ENCODE measurements at places on chromosomes 11 and 22.
A peak's percentile ranks its signal among the peaks of the same experiment; 100 is the strongest.

DNA sequence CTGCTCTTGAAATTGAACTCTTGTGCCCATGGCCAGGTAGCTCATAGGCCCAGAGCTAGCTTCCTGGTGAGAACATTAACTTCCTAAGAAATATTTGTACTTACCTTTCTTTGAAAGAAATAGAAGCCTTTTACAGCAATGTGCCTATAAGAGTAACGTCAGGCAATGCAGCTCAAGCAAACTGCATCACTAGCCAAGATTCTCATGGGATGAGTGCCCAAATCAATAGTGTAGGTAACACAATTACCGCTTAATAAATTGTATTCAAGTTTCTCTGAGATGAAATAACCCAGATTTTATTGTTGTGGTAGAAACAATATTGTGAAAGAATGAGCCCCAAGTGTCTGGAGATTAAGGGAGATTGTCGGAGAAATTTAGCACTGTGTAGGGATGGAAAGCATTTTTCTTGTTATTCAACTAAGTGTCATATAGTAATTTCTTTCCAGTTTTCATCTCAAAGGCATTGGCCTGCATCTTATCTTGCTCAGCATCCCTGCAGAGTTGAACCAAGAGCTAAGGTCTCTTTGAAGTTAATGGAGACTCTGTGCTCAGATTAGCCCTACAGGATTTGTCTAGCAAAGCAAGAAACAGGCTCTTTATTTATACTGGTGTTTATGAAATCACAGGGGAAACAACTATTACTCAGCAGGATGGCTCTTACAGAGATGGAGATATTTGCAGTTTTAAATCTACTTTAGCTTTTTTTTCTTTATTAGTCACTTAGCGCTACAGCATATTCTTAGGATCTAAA, 321.0 kb upstream of the PDGFD start:
- peak; percentile 7 for DNase-seq

GRCh38 chr22:20178915-20179227, 28.0 kb upstream of the CCDC188 start:
- DNase-seq, result no peak

GRCh38 chr11:101582989-101583250, 887 bp downstream of the TRPC6 start:
- DNase-seq, result no peak

- no peak for DNase-seq
Measured at GRCh38 chr11:32566517-32566916, 17.1 kb upstream of the EIF3M start.

DNA sequence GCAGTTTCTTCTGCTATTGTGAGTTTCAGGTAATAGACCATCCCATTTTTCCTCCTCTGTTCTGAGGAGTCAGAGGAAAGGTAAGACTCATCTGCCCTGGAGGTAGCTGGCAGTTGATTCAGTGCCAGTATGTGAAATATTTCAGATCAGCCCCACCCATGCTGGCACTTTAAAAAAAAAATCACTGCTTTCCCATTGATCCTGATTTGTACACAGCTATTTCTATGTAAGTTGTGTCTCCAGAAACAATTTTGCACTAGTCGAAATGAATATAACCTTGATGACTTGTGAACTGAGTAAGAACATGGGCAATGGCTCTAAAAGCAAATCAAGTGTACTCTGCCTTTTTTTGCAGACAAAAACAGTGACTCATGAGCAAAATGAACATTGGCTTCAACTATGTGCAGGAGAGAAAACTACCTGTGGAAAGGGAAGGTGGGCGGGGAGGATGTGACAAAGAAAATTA, 82.0 kb upstream of the OR5AK2 start:
- no peak for DNase-seq

DNA sequence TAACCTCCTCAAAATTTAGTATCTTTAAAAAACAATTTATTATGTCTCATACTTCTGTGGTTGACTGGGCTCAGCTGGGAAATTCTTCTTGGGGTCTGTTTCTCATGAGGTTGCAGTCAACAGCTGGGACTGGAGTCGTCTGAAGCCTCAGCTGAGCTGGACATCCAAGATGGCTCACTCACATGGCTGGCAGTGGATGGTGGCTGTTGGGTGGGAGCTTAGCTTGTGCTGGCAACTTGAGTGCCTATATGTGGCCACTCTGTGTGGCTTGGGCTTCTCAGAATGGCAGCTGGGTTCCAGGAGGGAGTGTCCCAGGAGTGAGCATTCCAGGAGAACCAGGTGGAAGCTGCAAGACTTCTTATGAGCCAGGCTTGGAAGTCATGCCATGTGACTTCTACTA, 13.2 kb downstream of the THY1 start:
- no peak for DNase-seq

DNA sequence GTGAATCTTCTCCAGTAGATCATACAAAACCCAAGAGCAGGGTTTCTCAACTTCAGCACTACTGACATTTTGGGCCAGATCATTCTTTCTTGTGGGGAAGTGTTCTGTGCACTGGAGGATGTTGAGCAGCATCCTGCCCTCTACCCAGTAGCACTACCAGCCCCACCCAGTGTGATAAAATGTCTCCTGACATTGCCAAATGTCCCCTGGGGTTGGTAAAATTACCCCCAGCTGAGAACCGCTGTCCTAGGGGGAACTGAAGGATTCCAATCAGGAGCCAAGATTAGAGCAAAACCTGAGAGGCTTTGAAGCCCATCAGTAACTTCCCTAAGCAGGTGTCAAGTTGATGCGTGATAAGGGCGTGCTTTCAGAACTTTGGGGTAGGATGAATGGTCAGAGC, 61.4 kb upstream of the YWHAH start:
- no peak for DNase-seq

DNA sequence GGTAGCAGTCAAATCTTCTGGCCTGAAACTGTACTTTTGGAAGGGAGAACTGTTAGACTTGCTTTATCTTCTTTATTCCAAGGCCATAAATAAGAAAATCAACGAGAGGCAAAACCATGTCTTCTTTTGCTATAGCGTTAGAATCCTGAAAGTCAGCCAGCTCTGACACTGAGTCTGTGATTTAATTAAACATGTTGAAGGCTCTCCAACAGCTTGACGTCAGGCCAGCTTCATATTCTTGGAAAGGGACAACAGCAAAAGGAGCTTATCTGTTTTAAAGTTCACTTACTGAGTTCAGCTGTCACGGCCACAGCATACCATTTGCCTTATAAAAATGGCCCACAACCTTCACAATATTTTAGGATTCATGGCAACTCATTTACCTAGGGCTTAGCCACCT, 131.0 kb upstream of the LDLRAD3 start:
- DNase-seq, result no peak

DNA sequence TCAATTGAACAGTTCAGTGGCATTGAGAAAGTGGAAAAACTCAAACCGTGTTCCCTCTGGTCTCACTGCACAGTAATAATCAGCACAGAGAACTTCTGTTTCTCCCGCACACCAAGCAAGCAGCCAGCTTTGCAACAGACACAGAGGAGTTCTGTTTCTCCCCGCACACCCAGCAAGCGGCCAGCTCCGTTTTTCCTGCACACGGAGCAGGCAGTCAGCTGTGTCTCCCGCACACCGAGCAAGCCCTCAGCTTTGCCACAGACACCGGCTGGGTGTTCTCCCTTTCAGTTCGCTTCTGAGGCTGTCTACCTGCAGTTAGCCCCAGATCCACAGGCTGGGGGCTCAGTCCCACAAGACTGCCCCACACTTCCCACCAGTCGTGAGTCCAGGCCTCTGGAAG, 9.9 kb upstream of the TALDO1 start:
- no peak for DNase-seq

DNA sequence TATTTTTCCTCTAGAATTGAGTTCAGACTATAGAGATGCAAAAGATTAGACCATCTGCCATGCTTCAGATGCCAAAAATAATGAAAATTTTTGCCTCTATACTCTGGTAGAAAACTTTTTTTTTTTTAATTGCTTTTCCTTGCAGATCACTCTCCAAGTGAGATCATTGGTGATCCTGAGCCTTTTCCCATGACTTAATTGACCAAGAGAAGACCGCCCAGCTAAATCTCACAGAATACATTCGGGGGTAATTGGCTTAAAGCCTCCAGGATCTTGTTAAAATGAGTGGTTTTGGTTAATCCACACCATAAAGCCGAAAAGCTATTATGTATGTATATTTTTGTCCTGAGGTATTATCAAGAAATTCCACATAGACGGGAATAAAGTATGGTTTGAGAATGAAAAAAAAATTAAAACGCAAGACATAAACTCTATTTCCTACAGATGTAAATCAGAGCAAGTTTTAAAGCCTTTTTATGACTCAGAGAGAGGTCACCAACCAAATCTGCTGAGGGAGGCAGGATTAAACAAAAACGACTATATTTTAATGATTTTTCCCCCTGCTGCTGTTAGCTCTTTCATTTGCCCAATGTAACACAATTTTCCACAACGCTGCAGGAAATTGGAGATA, 64.0 kb downstream of the PARVA start:
- DNase-seq, result no peak

DNA sequence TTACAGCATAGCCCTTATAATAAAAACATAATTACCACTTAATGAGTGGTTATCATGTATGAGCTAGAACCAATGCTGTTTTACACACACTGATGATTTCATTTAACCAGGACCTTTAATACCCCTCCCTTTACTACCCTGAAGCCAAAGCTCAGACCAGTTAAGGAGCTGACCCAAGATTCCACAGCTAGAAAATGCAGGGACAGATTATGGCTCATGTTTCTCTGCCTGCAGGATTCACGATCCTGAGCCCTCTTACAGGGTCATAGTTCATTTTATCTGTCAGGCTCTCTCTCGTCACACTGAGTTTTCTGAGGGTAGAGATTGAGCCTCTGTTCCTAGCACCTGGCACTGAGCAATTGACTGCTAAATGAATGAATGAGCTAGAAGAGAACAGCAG, 27.4 kb downstream of the TUB start:
- DNase-seq, result no peak

Data from retina (tissue), 1 donor.